ENCODE measurements at places on chromosomes 4 and X.

DNA sequence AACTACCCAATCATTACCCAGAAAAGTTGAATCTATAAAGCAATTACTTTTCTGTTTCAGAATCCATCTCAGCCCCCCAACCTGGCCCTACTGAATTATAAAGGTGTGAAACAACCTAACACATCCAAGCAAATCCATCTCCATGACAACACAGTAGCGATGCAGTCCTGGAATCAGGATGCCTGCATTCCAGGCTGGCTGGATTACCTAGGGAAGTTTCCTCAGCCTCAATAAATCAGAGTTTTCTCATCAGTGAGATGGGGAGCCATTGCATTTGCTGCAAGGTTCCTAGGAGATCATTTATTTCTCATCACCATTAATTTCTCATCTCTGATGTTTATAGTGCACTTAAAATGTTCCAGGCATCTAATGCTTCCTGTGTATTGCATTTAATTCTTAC is 46.0 kb downstream of the LNX1 start:
- DNase-seq: no peak

- no peak for DNase-seq
Observed at GRCh38 chr4:82382751-82383150, 9.0 kb upstream of the HNRNPD start.

DNA sequence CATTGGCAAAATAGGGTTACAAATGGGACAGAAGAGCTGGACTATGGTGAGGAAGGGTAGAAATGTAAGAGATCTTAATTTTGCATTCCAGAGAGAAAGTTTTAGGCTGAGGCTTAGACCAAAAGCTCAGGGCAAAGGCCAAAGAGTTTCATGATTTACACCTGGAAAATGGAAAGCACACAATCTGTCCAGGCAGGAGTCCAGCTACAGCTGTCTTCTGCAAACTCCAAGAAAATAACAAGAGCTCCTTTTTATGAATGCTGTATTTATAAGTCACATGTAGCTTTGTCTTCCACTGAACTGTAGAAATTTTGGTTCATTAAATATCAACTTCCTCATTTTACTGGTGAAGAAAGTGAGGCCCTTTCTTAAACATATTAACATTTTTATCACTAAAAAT is 288.0 kb upstream of the ATOH1 start:
- no peak for DNase-seq

GRCh38 chrX:115332832-115333231 is 43.3 kb downstream of the LUZP4 start:
- DNase-seq: no peak

- DNase-seq: no peak
Observed at GRCh38 chr4:76539979-76540378, 105.0 kb downstream of the SHROOM3 start.

DNA sequence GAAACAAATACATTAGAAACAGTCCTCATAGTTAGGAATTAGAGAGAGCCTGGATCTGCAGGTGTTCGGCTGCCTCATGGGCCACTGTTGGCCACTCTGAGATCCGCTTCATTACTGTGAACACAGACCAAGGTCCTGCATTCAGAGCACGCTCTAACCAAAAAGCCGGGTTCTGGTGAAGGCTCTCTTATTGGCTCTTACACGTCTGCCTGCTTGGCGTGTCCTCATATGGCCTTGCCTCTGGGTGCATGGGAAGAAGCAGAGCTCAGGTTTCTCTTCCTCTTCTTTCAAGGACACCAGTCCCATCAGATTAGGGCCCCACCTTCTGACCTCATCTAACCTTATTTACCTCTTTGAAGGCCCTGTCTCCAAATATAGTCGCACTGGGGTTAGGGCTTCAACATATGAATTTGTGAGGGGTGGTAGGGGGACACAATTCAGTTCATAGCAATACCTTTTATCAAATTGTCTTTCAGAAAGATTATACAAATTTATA is 37.1 kb upstream of the ELF2 start:
- no peak for DNase-seq

GRCh38 chrX:132858018-132858417 is 100.4 kb downstream of the HS6ST2 start:
- no peak for DNase-seq

DNA sequence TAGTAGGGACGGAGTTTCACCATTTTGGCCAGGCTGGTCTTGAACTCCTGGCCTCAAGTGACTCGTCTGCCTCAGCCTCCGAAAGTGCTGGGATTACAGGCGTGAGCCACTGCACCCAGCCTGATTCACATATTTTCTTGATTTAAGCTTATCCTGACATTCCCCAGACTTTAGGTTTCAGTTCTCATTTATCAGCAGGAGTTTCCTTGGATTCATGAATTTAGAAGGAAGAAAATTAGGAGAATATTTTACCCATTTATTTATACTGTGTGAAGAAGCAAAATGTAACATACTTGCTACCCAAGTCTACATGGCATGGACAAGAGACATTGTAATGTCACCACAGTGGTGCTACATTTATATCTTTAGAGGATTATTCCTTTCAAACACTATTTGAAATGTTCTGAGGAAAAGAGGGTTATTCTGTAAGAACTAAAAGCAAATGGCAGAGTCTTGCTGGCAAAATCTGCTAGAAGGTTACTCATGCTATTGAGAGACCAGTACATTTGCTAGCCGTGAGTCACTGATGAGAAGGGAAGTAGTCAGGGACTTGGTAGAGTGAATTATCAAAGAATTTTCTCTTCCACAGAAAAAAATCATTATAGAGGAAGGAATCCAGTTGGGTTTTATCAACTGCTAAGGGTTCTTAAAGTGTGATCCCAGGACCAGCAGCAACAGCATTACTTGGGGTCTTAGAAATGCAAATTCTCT is 26.1 kb upstream of the CFAP299 start:
- no peak for DNase-seq

- no peak for DNase-seq
Observed at GRCh38 chrX:16039834-16040233, 83.5 kb upstream of the GRPR start.

DNA sequence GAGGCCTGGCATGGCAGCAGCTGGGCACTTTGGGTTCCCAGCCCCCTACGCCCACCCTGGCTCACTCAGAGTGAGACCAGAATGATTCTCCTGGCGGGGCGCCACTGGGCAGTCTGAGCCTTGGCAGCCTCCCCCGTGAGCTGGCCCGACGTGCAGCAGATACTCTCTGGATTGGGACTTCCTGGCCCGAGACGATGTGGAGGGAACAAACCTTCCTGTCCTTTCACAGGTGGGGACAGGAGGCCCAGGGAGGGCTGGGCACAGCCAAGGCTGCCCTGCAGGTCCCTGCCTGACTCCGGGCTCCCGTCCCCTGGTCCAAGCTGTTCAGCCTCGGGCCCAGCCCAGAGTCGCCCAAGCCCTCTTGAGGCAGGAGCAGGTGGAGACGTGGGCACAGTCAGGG is 17.9 kb upstream of the ADD1 start:
- DNase-seq: no peak

DNA sequence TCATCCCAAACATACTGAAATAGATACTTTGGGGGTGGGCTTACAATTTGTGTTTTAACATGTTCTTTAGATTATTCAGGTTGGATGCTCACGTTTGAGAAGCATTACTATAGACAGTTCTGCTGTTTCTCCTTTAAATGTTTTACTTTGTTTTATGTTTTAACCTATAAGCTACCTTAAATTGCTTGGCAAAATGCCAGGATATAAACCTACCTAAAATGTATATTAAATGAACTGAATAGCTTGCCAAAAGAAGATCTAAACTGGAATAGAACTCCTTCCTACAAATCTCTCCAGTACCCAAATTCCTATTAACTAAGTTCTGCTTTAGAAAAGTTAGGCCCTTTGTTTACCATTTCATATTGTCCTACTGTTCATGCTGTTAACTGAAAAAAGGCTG is 124.4 kb downstream of the TBX22 start:
- DNase-seq: no peak

DNA sequence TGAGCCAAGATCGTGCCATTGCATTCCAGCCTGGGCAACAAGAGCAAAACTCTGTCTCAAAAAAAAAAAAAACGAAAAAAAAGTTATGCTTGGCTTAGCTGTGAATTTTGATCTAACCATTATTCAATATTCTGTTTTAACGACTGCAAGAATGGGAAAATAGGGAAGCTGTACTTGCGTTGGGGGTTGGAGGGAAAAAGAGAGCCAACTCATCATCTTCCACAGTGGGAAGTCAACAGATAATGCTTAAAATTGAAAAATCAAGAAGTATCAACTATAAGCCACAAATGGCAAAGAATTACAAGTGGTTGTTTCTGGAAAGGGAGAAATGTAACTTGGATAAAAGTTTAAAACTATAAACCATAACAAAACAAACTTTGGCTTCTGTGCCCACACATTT is 2.9 kb downstream of the TEC start:
- no peak for DNase-seq

- no peak for DNase-seq
Observed at GRCh38 chr4:182062458-182062857, 180.7 kb upstream of the TENM3 start.

DNA sequence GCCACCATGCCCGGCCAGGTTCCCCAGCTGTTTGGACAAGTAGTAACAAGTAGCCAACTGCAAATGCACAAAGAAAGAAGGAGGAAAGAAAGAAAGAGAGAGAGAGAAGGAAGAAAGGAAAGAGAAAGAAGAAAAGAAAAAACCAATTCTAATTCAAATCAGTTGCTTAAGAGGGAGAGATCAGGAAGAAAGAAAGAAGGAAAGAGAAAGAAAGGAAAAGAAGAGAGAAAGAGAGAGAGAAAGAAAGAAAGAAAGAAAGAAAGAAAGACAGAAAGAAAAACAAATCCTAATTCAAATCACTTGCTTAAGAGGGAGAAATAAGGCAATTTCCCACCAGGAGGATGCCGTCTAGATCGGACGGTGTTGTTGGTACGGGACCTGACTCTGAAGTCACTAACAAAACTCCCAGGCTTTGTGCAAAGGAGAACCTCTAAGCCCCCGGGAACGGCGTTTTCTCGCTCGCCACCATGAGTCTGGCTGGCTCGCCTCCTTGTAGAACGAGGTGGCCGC is 95.5 kb upstream of the PPP2R3B start:
- DNase-seq: no peak

GRCh38 chr4:156889616-156890594 is 81.7 kb downstream of the PDGFC start:
- DNase-seq: no peak

DNA sequence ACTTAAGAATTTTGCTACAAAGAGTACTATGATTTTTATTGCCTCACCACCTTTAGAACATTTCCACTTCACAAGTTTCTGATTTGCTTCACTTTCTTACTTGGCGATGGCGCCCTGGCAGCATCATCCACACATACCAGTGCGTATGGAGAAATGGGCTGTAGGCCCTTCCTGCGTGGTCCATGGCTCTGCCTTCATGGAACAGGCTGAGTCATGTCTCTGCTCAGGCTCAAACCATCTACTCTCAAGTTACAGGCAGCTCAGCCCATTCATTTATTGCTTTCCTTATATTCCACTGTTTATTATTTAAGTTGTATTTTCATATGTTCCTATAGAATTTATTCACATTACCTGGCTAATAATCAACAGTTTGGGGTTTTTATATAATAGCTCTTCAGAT is 21.1 kb downstream of the CASP3 start:
- no peak for DNase-seq

GRCh38 chrX:86002076-86002896 is 45.1 kb downstream of the CHM start:
- no peak for DNase-seq

DNA sequence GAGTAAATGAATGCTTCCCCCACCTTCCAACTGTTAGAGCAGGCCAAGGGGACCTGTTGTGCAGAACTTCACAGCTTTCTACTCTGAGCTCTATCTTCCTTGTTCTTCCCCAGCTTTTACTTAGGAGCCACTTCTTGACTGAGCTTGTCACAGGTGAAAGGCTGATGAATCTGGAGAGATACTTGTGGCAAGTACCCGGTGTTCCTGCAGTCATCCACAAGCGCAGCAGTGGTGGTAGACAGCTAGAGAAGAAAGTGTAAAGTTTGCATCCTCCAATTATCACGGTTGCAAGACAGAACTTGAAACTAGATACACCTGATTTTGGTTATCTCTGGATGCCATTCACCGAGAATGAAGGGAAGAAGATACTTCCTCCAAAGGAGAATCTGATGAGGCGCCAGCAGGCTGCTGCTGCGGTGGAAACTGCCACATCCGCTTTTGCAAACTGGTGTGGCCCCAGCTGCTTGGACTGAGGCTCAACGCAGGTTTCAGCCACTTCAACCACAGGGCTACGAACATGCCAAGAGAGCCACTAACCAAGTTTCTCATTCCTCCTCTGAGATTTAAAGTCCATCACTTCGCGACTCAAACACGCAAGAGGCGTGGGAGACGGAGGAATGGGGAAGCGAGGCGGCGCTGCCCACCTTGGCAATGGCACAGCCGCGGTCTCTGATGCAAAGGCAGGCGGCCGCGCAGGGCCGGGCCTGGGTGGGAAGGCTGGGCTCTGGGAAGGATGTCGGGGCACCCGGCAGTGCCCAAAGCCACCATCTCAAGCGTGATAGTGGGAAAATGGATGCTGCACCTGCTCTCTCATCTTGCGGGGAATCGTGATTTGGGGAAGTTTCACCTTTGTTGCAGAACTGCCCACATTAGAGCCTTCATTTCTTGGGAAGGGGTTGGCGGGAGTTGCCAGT is 1.3 kb upstream of the FHIP1A start:
- peak; percentile 29 for DNase-seq

DNA sequence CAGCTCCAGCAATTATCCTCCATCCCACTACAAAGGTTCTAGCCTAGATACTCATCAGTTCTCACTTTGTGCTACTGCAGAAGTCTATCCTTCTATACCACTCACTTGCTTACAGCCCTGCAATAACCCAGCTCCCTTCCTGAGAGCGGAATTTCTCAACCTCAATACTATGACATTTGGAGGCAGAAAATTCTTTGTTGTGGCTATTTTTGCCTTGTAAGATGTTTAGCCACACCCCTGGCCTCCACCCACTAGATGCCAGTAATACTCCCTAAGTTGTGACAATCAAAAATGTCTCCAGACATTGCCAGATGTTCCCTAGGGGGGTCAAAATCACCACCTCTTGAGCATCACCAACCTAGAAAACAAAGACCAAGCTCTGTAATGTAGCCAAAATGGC is 149.5 kb downstream of the QDPR start:
- no peak for DNase-seq

GRCh38 chr4:126004941-126005340 is 690.2 kb downstream of the FAT4 start:
- no peak for DNase-seq

- DNase-seq: no peak
Observed at GRCh38 chrX:48509245-48509590, 426 bp downstream of the PORCN start.

DNA sequence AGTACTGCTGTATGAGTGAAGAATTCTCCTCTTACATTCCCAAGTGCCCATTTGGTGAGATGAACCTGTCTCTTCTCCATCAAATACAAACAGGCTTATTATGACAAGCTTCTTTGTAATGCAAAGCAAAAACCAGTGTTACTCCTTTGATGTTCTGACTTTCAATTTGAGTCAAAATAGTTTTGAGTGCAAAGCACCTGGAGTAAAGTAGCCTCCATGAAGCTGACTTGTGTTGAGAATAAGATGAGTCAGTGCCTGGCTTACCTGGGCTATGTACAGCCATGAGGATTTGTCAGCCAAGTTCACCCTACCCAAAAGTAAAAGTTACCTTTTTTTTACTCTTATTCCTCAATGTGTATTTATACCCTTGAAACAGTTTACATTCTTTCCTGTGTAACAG is 132.5 kb upstream of the FMR1 start:
- no peak for DNase-seq

- peak; percentile 46 for DNase-seq
Observed at GRCh38 chrX:3811331-3812311, 98.2 kb upstream of the PRKX start.
